ENCODE measurements at places on chromosomes 7 and 10.
A peak's percentile ranks its signal among the peaks of the same experiment; 100 is the strongest.

DNA sequence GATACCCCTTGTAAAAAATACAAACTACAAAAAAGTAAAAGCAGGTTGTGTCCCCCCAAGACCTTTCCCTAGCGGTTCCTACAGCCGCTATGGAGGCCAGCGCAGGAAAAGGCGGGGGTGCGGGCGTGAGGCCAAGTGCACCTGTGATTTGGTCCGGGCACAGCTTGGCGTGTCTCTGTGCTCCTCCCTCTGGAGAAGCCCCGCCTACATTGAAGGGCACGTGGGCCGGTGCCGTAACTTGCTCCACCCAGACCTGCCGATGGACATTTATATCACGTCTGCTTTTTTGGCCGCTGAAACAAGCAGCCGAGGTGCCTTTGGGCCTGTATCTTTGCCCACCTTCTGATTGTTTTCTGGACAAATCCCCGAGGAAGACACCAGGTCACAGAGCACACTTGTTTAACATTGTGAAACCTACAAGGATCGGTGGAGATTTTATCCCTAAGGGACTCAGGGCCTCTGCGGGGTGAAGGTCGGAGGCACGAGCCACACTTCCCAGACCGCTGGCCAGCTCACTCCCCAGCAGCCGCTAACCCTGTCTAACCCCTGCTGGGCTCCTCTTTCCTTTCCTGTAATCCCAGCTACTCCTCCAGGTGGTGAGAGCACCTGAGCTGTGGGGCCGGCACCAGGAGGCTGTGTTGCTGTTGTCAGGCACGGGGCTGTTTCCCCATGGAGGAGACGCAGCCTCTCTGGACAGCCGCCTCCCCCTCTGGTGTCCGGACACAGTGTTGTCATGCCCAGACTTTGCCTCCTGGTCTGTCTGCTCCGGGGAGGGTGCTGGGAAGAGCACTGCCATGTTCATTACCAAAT is 18.8 kb upstream of the INPP5A start:
- no peak for DNase-seq

- no peak for DNase-seq
These were observed 336.9 kb upstream of the C7orf33 start for GRCh38 chr7:148253629-148254028.

GRCh38 chr10:1172256-1172984 is 116.2 kb downstream of the WDR37 start:
- DNase-seq: no peak

- no peak for DNase-seq
These were observed 125.6 kb upstream of the FRMD4A start for GRCh38 chr10:14456218-14456869.

- peak; percentile 15 for DNase-seq
These were observed 53.4 kb upstream of the CYP2C18 start for GRCh38 chr10:94630017-94630688.

GRCh38 chr10:104906112-104906511 is 265.0 kb downstream of the SORCS3 start:
- no peak for DNase-seq

GRCh38 chr10:113216102-113216501 is 266.1 kb downstream of the TCF7L2 start:
- DNase-seq: no peak

DNA sequence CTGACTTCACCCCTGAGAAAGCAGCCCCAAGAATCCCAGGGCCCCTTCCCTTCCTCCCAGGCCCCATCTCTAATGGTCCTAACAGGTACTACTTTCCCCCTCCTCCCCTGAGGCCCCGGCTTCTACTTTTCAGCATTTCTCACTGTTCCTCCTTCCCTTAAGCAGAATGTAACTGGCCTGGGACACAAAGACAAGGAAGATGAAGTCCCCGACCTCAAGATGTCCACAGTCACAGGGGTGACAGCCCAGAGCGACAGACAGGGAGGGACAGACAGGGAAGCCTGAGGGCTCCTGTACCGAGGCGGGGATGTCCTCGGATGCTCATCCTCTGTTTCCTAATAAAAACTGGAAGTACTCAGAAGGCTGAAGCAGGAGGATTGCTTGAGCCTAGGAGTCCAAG is 11.6 kb downstream of the AOC1 start:
- DNase-seq: no peak

GRCh38 chr10:44882166-44882720 is 28.9 kb upstream of the TMEM72 start:
- no peak for DNase-seq

- no peak for DNase-seq
These were observed 8.8 kb upstream of the ZCCHC24 start for GRCh38 chr10:79454259-79454658.

DNA sequence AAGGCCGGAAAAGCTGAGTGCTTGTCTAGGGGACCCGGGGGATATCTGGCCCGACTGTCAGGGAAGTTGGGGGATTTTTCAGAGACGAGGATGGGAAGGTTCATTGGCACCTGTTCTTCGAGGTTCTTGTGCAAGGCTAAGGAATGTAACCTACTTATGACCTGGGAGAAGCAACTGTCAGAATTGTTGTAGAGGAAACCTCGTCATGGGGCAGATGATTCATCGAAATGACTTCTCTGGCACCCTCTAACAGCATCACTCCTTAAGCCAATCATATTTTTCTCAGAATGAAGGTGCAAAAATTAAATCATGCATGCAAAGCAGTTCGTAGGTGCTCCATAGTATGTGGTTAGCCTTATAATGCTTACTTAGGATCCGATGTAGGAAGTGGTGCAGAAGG is 58.6 kb downstream of the PLXDC2 start:
- DNase-seq: no peak

DNA sequence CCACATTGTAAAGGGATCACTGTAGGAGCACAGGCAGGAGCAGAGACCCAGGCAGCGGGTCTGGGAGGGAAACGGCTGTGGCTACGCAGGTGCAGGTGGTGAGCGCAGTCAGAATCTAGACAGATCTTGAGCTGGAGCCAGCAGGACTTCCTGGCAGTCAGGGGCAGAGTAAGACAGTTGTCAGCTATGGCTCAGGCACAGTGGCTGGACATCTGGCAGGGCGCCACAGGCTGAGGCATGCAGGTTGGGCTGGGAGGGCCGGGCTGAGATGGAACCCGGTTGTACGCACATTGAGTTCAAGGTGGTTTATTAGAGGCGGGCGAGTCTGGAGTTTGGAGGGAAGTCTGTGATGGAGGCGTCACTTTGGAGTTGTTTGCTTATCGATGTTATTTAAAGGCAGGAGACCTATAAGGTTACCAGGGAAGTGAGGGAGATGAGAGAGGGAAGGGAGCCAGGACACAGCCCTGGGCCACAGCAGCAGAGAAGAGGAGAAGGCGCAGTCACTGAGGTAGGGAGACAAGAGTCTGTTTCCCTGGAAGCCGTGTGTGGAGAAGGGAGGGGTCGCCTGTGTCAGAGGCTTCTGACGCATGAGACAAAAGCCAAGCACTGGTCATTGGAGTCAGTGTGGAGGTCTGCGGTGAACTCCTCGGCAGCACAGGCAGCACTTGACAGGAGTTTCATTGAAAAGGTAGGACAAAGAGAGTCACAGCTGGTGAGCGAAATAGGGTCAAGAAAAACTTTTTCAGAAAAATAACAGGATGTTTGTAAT is 73.8 kb downstream of the LANCL2 start:
- no peak for DNase-seq

GRCh38 chr7:133367561-133367960 is 114.7 kb downstream of the EXOC4 start:
- no peak for DNase-seq

DNA sequence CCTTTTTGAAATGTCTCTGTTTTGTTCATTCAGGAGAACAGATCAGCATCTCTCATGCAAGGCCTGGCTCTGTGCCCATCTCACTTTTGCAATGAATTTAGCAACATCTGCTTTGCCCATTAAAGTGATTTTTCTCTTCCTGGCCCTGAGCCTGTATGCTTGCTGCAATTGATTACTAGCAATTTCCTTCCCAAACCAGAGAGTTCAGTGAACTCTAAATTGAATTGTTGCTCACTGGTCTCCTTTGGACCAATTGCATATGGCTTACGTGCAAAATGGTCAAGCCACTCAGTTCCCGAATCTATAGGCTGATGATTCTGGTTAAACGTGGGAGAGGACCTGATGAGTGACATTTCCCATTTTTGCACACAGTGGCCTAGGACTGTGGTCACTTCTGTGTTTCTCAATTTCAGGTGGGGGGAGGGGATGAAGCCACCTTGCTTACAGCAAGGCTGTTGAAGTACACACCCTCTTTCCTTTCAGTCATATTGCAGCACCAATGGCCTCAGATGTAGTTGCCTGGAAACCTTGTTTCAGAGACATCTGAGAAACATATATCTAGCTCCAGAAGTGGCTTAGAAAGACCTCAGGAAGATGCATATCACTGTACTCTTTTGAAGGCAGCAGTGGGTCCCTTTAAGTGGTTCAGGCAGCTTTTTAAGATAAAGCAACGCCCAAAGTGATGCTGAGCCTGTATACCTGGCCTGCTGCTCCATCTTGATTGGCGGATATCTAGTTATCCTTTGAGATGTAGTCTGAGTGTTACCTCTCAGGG is 201.4 kb downstream of the PTEN start:
- peak; percentile 47 for DNase-seq

Data from CD4-positive, alpha-beta T cell treated with Interleukin-2 at 100 ng/mL for 4 hours (primary cell).